ENCODE measurements at places on chromosomes 6 and 20.

DNA sequence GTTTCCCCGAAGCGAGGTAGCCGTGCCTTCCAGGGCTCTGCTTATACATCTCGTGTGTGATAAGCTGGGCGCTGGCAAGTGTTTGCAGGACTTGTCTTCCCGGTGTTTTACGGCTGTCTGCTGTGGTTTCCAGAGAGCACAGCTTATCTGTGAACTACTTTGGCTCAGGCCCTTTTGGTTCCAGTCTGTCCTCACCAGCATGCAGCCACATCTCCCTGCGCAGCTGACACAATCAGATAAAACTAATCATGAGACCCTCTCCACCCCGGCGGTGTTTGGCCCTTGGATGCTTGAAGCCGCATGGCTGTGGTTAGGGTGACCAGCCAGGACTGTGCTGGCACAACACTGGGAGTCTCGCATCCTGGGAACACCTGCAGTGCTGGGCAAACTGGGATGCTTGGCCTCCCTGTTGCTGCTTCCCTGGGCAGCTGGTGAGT lies 241.8 kb upstream of the FOXQ1 start:
- no peak for DNase-seq
- no peaks in the 10 kb centered on the region for H3K27me3 ChIP-seq
- no peaks in the 10 kb centered on the region for H3K4me1 ChIP-seq
- H3K36me3 ChIP-seq, result no peaks in the 10 kb centered on the region
- H3K4me3 ChIP-seq, result no peak overlapping the region

GRCh38 chr6:23106951-23107350 lies 537.6 kb downstream of the HDGFL1 start:
- no peaks in the 10 kb centered on the region for H3K36me3 ChIP-seq
- H3K27ac ChIP-seq, result no peak overlapping the region
- H3K27me3 ChIP-seq, result no peaks in the 10 kb centered on the region
- no peak overlapping the region for H3K4me3 ChIP-seq
- DNase-seq, result no peak

DNA sequence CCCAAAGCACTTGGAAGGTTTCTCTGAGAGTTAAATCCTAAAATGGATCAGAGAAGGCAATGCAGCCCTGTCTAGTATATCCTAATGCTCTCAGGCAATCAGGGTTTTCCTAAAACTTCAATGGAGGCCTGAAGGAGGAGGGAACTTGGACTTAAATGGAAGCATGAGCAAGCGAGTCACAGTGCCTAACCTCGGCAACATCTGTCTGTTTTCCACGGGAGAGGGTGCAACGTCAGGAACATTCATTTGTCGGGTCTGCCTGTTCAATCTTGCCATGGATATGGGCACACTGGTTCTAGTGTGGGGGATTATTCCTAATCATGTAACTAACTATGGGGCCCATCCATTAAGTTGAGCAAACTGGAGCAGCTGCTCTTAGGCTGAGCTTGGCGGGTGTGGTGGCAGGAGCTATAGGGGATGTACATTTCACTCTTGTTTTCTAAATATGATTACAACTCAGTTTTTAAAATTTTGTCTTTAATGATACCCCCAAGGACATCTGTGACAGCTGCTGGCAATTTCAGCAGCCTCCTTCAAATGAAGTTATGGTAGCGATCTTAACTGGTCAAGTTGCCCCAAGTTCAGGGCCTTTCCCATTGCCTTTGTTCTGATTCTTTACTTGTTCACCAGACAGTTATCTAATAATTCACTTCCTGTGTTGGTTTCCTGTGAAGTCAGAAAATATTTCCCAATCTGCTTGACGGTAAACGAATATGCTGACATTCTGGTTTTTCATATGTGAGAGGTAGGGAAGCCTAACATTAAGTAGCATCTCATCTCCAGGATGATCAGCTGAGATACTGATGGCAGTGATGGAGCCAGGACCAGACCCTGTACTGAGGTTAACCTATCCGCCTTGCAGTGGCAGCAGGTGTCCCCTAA lies 21.6 kb downstream of the DSE start:
- H3K4me1 ChIP-seq, result peaks cover 4% of the 10 kb centered on the region
- DNase-seq, result no peak
- no peak overlapping the region for H3K4me3 ChIP-seq
- H3K27ac ChIP-seq, result no peak overlapping the region

GRCh38 chr20:25066386-25066785 lies 8.4 kb upstream of the ACSS1 start:
- no peak for DNase-seq
- peaks cover 6% of the 10 kb centered on the region for H3K4me1 ChIP-seq
- no peaks in the 10 kb centered on the region for H3K36me3 ChIP-seq
- no peak overlapping the region for H3K4me3 ChIP-seq
- peaks cover 8% of the 10 kb centered on the region for H3K27me3 ChIP-seq

GRCh38 chr20:21396599-21397340 lies 556 bp downstream of the NKX2-4 start:
- H3K36me3 ChIP-seq, result no peaks in the 10 kb centered on the region
- H3K27ac ChIP-seq, result no peak overlapping the region

DNA sequence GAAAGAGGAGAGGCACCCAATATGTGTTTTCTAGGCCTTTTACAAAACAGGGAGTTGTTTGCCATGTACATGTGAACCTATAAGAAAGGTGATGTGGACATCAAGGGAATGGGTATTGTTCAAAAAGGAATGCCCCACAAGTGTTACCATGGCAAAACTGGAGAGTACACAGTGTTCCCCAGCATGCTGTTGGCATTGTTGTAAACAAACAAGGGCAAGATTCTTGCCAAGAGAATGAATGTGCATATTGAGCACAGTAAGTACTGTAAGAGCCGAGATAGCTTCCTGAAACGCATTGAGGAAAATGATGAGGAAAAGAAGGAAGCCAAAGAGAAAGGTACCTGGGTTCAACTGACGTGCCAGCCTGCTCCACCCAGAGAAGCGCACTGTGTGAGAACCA lies 13.1 kb downstream of the QRSL1 start:
- H3K27me3 ChIP-seq, result no peaks in the 10 kb centered on the region
- H3K4me1 ChIP-seq, result no peaks in the 10 kb centered on the region
- DNase-seq, result no peak
- H3K27ac ChIP-seq, result no peak overlapping the region

GRCh38 chr6:53294095-53294494 lies 54.7 kb downstream of the ELOVL5 start:
- no peaks in the 10 kb centered on the region for H3K27me3 ChIP-seq
- H3K4me3 ChIP-seq, result no peak overlapping the region
- H3K36me3 ChIP-seq, result no peaks in the 10 kb centered on the region
- H3K4me1 ChIP-seq, result no peaks in the 10 kb centered on the region
- no peak for DNase-seq

- no peaks in the 10 kb centered on the region for H3K36me3 ChIP-seq
- no peaks in the 10 kb centered on the region for H3K27me3 ChIP-seq
- no peak for DNase-seq
- H3K27ac ChIP-seq, result no peak overlapping the region
- no peak overlapping the region for H3K4me3 ChIP-seq
- no peaks in the 10 kb centered on the region for H3K4me1 ChIP-seq
Measured at GRCh38 chr6:21342501-21342900, 251.1 kb upstream of the SOX4 start.

DNA sequence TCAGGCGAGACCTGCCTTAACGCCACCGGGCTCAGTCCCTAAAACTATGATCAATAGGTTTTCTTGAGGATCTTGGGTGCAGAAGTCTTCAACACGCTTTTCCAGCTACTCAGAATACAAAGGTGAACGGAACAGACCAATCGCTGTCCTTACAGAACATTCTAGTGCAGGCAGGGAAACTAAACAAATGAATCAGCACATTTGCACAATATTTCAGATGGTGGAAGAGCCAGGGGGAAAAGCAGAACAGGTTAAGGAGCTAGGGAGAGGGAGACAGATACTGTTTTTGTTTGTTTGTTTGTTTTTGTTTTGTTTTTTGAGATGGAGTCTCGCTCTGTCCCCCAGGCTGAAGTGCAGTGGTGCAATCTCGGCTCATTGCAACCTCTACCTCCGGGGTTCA lies 271.1 kb downstream of the TFAP2C start:
- no peak overlapping the region for H3K27ac ChIP-seq
- no peaks in the 10 kb centered on the region for H3K36me3 ChIP-seq
- H3K27me3 ChIP-seq, result no peaks in the 10 kb centered on the region
- H3K4me3 ChIP-seq, result no peak overlapping the region

DNA sequence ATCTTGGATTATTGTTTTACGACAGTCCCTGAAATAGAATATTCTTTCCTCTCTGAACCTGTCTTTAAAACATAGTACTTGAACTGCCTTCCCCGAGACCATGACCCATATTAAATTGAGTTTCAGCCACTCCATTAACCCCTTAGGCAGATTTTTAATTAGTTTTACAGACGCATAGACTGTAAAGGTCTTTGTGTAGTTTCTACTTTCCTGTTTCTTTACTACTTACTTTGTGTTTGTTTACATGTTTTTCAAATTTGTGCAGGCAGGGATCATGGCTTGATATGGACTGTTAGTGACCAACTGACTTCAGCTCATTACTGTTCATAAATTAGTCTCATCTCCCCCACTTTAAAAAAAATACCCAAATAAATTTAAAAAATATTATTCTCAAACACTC lies 53.8 kb downstream of the FYN start:
- H3K27me3 ChIP-seq, result no peaks in the 10 kb centered on the region
- DNase-seq, result no peak
- H3K4me3 ChIP-seq, result no peak overlapping the region
- H3K4me1 ChIP-seq, result peaks cover 7% of the 10 kb centered on the region

GRCh38 chr6:114833211-114833610 lies 490.4 kb upstream of the HS3ST5 start:
- no peaks in the 10 kb centered on the region for H3K27me3 ChIP-seq
- no peak overlapping the region for H3K4me3 ChIP-seq
- no peak overlapping the region for H3K27ac ChIP-seq
- H3K4me1 ChIP-seq, result no peaks in the 10 kb centered on the region
- no peak for DNase-seq

DNA sequence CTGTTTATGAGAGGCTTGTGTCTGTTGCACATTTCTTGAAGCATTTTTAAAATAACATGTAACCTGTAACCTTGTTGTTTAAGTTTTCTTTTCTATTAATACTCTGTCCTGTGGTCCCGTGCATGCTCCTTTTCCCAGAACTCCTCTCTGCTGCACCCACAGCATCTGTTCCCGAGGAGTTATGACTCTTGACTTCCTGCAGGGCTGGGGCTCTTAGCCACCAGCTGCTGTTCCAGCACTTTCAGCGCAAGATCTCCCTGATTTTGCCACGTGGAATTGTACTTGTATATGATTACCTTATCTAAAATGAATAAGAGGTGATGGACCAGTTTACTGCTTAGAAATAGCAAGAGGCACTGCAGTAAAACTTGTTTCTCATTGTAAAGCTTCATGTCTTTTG lies 150.6 kb downstream of the QKI start:
- peaks cover 4% of the 10 kb centered on the region for H3K36me3 ChIP-seq
- no peaks in the 10 kb centered on the region for H3K4me1 ChIP-seq
- no peak overlapping the region for H3K27ac ChIP-seq
- no peaks in the 10 kb centered on the region for H3K27me3 ChIP-seq

DNA sequence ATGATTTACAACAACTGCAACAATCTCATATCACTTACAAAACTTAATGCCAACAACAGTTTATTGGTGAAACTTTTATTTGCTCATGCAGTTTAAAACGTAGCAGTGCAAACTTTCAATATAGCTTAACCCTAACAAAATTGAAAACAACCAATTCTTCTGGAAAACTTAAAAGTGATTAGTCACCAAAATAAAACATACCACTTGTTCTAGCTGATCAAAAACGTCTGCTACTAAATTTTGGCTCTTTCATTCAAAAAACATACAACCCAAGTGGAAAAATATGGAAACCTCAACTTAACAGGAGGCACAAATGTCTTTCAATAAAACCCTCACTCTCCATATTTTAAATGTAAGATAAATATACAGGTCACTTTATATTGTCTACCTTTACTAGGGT lies 39.6 kb downstream of the COL12A1 start:
- H3K27ac ChIP-seq, result no peak overlapping the region
- H3K27me3 ChIP-seq, result no peaks in the 10 kb centered on the region
- no peaks in the 10 kb centered on the region for H3K4me1 ChIP-seq
- no peak for DNase-seq

- DNase-seq, result no peak
- H3K4me3 ChIP-seq, result no peak overlapping the region
- H3K27ac ChIP-seq, result no peak overlapping the region
- no peaks in the 10 kb centered on the region for H3K4me1 ChIP-seq
- H3K36me3 ChIP-seq, result peaks cover 3% of the 10 kb centered on the region
- H3K27me3 ChIP-seq, result no peaks in the 10 kb centered on the region
Measured at GRCh38 chr20:45872626-45873025, 8.4 kb upstream of the ZSWIM1 start.

- no peaks in the 10 kb centered on the region for H3K27me3 ChIP-seq
- peaks cover 4% of the 10 kb centered on the region for H3K4me1 ChIP-seq
- H3K4me3 ChIP-seq, result no peak overlapping the region
- H3K36me3 ChIP-seq, result no peaks in the 10 kb centered on the region
- H3K27ac ChIP-seq, result no peak overlapping the region
Measured at GRCh38 chr6:27834879-27835549, 77.2 kb downstream of the OR2B2 start.

DNA sequence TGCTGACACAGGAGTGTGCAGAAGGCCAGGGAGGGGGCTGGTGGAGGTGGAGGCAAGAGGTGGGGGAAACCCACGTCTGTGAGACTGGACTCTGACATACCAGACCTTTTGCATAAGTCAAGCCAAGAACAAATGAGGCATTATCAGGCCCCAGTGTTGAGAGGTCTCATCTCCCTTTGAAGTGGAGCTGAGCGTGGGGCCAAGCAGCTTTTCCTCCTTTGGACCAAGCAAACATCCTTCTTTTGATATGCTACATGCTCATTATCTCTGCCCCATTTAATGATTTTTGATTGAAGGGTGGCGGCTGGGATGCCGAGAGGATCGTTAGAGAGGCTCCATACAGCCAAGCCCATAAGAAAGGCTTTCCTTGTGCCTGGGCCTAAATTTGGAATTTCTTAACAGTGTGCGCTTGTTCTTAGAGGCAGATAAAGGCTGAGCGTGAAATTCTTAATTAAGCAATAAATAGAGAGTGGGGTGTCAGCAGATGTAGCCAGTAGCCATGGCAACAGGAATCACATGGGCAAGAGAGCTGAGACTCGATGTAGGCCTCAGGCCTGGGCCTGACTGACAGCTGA lies 244.5 kb downstream of the PKHD1 start:
- no peaks in the 10 kb centered on the region for H3K36me3 ChIP-seq
- no peak for DNase-seq
- no peak overlapping the region for H3K4me3 ChIP-seq

- H3K4me1 ChIP-seq, result no peaks in the 10 kb centered on the region
- H3K27ac ChIP-seq, result no peak overlapping the region
- H3K27me3 ChIP-seq, result no peaks in the 10 kb centered on the region
- H3K36me3 ChIP-seq, result no peaks in the 10 kb centered on the region
Measured at GRCh38 chr6:14877758-14878157, 368.1 kb upstream of the JARID2 start.
